ENCODE measurements at places on chromosomes 5 and 9.
A peak's percentile ranks its signal among the peaks of the same experiment; 100 is the strongest.

- no peak for DNase-seq
These were observed 49.1 kb downstream of the HOMER1 start for GRCh38 chr5:79464695-79465332.

DNA sequence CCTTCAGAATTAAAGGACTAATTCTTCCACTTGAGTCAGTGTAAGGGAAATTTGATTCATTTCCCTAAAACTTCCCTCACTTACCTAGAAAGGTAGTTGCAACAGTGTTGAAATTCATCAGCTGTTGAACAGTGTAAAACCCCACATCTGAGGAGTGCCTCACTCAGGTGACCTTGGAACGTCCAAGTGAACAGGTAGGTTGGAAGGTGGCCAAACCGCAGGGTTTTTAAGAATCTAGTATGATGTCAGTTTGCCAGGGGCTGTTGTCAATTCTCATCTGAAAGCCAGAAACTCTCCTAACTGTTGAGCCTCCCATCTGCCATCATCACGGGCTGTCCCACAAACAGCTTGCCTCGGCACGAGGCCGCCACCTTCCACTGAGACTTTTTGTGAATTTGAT lies 105.7 kb downstream of the TMEM174 start:
- no peak for DNase-seq

DNA sequence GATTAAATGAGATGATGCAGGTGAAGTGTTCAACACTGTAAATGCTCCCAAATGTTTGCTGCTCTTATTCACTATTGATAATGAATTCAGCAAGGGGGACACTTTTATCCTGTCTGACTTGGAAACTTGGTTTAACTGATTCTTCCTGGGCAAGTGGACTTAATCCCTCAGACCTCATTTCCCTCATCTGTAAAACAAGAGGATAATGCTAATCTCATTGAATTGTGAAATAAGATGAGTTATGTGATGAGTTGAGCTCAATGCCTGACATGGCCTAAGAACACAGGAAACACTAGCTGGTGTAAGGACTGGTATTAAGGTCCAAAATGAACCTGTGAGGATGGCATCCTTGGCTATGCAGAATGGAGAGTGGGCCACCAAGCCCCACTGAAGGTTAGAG lies 23.3 kb downstream of the TNFSF15 start:
- no peak for DNase-seq

DNA sequence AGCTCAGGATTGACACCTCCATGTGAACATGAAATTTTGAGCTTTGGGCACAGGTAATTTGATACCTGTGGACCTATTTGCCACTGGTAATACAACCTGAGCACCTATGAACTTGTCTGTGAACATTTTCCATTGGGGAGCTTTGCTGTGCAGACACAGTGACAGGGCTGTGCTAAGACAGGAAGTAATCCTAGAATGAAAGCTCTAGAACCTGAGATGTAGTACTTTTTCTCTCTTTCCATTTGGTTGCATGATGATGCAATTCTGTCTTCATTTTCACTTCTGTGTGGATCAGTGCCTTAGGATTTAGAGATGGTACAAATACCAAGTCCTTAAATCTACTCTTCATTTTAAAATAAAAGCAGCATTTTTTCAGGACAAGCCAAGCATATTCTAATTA lies 216.9 kb downstream of the NR3C1 start:
- no peak for DNase-seq

DNA sequence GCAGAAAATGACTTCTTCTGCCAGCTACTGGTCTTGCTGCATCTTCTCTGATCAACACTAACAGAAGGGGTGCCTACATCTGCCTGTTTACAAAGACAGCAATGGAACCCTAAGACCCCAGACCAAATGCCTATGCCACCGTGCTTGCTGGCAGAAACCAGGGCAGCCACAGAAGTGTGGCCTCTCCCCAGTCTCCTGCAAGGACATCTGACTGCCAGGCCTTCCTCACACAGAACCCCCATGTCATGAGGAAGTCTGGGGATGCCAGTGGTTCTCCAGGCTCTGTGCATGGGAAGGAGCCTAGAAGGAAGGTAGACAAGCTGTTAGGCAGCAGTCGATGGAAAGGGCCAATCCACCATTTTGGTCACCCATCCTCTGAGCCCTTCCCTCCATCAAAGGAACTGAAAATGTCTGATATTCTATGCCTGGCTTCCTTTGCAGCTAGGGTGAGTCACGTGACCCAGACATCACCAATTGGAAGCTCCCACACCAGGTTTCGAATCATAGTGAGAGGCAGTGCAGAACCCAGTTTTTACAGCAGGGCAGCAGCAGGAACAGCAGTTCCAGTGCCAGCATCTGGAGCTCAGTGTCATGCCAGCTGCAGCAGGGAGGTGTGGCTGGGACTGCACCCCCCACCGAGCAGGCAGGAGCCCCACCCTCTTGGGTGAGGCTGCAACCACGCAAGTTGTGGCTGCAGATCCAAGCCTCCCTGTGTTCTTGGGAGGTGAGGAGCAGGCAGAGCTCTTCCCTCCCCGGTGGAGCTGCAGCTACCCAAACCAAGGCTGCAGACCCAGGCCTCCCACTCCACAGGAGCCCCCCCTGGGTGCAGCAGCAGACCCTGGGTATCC lies 123.4 kb downstream of the OLFM1 start:
- no peak for DNase-seq

- no peak for DNase-seq
These were observed 169.0 kb upstream of the PANK3 start for GRCh38 chr5:168747987-168748777.

GRCh38 chr9:109286981-109287380 lies 33.9 kb downstream of the EPB41L4B start:
- DNase-seq: no peak

- no peak for DNase-seq
These were observed 18.8 kb downstream of the PTAR1 start for GRCh38 chr9:69740872-69741505.

- no peak for DNase-seq
These were observed 41.0 kb downstream of the PCDHGC5 start for GRCh38 chr5:141529873-141530272.

DNA sequence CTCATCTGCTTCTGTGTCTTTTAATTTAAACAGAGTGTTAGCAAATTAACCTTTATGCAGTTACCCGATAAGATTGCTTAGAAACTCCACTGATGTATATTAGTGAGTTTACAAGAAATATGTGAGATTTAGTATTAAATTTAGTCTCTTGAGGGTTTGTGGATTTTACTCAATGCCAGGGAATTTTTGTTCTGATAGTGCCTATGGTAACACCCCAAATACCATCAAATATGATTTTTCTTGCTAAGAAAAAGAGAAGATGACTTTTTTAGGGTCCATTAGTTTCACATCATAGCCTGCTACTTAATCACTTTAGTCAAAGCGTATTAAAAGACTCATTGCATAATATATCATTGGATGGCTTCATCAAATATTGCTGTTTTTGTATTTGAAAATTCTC lies 224.9 kb downstream of the PCSK5 start:
- DNase-seq: no peak

DNA sequence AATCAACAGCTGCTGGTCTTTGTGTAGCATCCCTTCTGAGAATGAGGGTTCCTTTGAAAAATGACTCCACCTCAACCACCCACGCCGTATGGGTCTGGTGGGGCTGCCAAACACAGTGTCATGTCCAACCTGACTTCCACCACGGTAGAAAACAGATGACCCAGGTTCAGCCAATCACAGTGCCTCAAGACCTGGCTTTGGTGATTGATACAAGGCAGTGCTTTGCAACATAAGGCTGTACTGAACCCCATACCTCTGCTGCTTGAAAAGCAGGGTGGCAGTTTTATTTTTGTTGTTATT lies 11.5 kb upstream of the TGFBR1 start:
- no peak for DNase-seq

GRCh38 chr5:76386360-76386759 lies 16.7 kb upstream of the IQGAP2 start:
- DNase-seq: no peak

- DNase-seq: no peak
These were observed 66.5 kb downstream of the SV2C start for GRCh38 chr5:76149636-76150035.

GRCh38 chr9:278651-279050 lies 64.0 kb downstream of the DOCK8 start:
- no peak for DNase-seq

GRCh38 chr9:75088646-75089372 lies 495 bp downstream of the OSTF1 start:
- DNase-seq: peak; percentile 49

GRCh38 chr9:34715639-34716215 lies 5.8 kb upstream of the CCL21 start:
- DNase-seq: no peak

DNA sequence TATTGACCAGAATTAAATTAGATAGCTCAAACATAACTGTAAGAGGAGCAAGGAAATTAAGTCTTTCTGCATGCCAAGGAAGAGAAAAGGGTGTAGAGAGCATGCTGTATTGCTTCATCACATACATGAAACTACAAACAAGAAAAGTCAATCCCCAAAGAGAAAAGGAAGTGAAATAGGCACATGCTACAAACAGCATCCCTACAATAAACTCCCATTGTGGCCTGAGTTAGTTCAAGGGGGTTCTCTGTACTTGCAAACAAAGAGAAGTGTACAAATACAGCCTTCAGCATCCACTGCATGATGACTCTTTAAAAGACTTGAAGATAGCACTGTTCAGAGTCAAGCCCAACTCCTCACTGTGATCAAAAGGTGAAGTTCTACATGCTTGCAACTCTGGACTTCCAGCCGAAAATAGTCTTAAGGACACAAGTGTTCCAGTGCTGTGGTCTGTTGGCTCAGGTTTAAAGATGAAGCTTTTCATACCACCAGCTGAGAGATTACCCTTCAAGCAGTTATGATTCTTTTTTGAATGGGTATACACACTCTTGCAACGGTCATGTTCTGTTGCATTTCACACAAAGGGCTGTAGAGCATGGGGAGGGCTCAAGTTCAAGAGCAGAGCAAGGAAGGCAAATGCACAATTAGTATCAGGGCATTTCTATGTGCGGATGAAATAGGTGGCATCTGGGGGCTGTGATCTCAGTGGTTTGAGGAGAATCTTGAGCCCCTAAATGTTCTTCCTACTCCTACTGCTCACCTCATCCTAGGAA lies 534.5 kb downstream of the EBF1 start:
- no peak for DNase-seq

DNA sequence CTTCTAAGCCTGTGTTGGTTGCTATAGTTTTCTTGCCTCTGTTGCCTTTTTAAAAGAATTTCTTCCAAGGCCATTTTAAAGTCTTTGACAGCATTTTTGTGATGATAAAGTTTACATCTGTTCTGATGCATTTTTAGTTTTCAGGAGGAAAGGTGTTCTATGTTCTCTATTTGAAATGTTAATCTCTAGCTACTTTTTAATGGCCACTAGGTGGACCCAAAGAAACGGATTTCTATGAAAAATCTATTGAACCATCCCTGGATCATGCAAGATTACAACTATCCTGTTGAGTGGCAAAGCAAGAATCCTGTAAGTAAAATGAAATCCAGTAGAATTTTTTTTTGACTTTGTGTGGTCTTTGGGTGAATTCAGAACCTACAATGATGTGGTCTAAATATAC lies 60.2 kb downstream of the MELK start:
- DNase-seq: no peak

GRCh38 chr5:143059355-143059754 lies 289.2 kb downstream of the ARHGAP26 start:
- DNase-seq: no peak

DNA sequence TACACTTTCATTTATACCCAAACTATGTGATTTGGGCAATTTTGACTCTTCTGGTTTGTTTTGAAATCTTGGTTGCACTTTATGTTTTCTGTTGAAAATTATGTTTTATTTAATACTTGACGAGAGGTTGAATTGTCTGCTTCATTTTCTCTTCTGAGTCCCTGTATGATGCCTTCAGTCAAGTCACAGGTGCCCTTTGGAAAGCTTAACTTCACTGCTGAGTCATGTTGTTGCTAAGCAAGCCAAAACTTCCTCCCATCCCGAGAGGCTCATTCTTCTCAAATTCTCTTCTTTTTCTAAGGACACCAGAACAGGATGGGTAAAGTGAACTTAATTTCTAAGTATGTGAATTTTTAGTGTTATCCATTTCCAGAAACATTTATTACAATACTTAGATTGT lies 455.3 kb upstream of the PTGER4 start:
- DNase-seq: no peak

GRCh38 chr9:71758785-71759184 lies 9.5 kb downstream of the CEMIP2 start:
- DNase-seq: no peak

DNA sequence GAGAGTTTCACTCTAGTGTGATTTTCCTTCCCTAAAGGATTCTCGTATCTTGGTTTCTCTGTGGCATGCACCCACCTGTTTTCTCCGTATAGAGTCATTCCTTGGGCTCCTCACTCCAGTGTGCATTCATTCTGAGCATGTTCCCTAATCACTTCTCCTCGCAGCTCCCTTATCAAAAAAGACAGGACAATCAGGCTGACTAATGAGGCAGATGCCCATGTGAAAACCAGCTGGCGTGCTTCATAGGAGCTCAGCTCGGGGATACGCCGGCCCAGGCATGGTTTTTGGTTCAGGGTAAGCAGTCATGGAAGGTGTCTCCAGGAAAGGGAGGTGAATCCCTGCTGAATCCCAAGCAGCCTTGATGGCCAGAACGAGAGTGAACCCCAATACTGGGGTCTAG lies 41.2 kb upstream of the INSYN2B start:
- no peak for DNase-seq

DNA sequence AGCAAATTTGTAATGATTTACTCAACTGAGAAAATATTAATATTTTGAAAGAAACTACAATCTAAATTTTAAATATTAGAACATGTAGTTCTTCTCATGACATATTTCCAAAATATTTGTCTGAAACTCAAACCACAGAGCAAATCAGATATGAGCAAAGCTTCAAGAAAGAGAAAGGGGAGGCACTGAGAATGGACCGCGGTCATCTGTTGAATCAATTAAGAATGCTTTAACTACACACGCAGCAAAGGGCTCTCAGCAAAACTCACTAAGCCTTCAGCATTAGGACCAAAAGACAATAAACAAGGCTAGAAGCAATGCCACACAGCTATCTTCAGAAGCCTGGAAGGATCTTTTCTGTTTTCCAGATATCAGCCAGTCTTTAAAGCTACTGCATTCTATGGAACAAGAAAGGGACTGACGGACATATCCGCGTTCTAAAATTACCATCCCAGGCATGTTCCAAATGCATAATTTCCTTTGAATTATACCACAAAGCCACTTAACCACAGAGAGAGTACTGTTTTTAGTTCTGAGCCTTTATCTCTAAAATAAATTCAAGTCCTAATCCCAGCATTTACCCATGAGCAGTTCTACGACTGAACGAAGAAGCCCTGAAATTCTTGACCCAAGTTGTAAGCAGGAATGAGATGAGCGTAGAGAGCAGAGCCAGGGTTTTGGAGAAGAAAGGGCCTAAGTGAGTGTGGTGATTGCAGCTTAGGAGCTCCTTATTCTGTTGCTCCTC lies 513.5 kb downstream of the AGTPBP1 start:
- DNase-seq: no peak

GRCh38 chr5:98804066-98804465 lies 30.6 kb downstream of the RGMB start:
- DNase-seq: no peak

DNA sequence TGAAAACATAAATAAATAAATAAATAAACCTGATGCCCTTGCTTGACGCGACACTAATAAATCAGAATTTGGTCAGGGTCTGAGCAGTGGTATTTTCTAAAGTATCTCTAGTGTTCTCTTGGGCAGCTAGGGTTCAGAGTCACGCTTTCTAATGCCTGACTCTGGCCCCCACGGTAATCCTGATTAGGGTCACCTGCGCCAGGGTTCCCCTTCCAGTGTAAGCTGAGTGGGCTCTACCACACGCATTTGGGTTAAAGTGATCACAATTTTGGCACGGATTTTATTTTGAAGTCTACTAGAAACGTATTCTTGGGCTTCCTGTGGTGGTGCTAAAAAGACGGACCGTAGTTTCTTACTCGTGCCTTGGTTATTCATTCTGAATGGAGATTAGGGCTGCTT lies 651 bp downstream of the TTC1 start:
- no peak for DNase-seq

All from effector CD8-positive, alpha-beta T cell (primary cell).